ENCODE measurements at places on chromosomes 11 and 22.

DNA sequence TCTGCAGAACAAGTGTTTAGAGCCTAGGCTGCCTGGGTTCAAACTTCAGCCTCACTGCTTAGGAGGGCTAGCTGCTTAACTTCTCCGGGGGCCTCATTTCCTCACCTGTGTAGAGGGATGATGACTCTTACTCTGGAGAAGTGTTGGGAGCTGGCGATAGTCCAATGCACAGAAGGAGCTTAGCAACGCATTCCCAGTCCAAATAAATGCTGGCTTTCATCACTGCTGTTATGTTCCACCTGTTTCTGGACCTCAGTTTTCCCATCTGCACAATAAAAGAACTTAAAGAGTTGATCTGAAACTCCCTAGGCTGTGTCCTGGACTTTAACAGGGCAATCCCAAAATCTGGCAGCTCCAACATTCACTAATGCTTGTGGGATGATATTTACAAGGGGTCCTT lies 337.8 kb downstream of the MIAT start:
- no peak for DNase-seq

- DNase-seq = no peak
These were observed at the start of gene APOC3 for GRCh38 chr11:116829525-116830183. Gene APOC3, plus strand, starts transcription at chr11:116829907. Its CDS starts 676 bp downstream, at chr11:116830583.

DNA sequence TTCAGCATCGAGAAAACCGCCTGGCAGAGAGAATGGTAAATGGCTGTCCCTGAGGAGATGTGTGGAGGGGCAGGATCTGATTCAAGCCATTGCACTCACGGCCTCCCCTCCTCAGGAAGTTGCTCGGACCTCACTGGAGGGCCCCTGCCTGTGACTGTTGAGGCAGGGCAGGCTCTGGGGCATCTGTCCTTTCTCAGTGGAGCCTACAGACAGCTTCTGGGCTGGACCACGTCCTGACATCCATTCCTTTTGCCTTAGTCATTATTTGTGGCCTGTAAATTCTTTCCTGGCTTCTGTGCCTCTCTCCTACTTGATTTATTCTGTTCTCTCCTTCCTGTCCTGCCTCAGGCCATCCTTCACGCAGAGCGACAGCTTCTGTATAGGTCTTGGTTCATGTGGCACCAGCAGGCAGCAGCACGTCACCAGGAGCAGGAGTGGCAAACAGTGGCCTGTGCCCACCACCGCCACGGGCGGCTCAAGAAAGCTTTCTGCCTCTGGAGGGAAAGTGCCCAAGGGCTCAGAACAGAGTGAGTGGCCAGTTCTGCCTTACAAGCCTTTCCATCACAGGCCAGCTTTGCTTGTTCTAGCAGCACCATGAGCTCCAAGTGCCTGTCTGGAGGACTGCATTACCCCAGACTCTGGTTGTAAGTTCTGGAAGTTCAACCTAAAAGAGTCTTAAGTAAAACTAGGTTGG lies 59.6 kb downstream of the PISD start:
- no peak for DNase-seq

- no peak for DNase-seq
These were observed 1152.1 kb downstream of the TBC1D22A start for GRCh38 chr22:47914481-47915097.

DNA sequence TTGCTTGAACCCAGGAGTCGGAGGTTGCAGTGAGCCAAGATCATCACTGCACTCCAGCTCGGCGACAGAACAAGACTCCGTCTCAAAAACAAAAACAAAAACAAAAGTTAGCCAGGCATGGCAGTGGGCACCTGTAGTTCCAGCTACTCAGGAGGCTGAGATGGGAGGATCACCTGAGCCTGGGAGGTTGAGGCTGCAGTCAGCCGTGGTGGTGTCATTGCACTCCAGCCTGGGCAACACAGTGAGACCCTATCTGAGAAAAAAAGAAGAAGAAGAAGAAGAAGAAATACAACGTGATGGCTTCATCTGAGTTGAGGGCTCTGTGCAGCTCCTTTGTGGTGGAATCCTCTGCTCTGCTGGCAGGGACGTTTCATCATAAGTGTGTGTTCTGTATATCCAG lies 10.0 kb upstream of the TNNT3 start:
- peak; percentile 12 for DNase-seq

GRCh38 chr22:37282385-37282677 lies at the start of gene CYTH4:
Gene CYTH4, plus strand, starts transcription at chr22:37282508. Its CDS starts 62 bp downstream, at chr22:37282570.
- DNase-seq = no peak

GRCh38 chr11:70192666-70193410 lies 10.3 kb upstream of the FADD start:
- DNase-seq = no peak

DNA sequence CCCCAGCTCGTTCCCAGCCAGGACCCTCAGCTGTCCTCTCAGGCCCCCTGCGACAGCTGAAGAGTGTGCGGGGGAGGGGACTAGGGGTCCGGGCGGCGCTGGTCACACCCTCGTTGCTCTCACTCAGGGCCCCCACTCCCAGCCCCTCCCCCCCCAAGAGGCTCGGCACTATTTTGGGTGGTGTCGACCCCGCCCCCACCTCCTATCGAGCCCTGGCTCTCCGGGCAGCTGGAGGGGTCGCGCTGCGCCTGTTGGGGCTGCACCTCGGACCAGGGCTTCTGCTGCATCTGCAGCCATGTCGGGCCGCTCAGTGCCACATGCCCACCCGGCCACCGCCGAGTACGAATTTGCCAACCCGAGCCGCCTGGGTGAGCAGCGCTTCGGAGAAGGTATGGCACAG lies at the start of gene HSPB2:
Gene HSPB2 (plus strand): TSS at position 200 of the 400 bp plus-strand sequence. CDS start 96 bp downstream, at position 296.
- DNase-seq = no peak

- no peak for DNase-seq
These were observed 3.7 kb downstream of the SERPIND1 start for GRCh38 chr22:20777420-20778177.

GRCh38 chr11:65817835-65818680 lies 15.7 kb upstream of the SNX32 start:
- DNase-seq = no peak

DNA sequence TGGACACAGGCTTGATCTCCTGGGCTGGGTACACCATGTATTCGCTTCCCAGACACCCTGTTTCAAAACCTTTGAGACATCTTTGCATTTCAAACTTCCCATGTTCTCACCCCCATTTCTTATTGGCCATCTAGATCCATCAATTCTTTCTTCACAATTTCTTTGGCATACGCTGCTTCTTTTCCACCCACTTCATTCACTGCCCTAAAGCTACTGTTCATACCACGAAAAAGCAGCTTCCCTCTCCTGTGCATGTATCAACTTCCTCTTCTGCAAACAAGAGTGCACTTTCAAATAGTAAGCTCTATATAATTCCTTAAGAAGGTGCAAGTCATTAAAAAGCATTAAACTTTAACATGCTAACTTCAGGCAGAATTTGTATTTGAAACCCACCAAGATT lies 21.4 kb downstream of the UVRAG start:
- no peak for DNase-seq

DNA sequence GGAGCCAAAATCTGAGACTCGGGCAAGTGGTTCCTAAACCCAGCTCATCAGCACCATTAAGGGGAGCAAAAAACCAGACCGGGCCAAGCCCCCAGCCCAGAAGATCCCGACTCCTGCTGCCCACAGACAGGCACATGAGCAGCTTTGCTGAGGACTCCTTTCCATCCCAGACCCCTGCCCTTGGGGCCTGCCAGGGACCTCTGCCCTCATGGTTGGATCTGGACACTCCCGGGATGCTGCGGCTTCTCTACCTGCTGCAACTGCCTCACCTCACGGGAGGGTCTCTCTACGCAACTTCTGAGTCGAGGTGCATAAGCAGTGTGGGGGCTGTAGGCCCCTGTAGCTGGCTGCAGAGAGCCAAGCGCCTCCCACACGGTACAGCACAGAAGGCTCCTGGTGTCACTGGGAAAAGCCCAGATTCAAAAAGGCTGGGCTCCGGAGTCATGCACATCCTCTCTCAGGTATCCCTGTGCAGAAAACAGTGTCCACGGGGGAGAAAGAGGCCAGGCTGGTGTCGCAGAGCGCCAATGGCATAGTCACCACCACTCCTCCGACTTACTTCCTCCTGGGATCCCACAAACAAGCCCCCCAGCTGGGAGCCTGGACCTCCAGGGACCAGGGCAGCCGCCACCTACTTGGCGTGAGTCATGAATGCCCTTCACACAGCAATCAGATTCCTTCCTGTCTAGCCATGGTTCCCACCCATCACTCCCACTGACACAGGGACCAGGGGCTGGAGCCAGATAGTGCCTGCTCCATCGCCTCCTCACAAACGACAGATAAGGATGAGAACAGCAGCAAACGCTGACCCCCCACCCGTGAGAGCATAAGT lies 122.1 kb downstream of the BCR start:
- DNase-seq = peak; percentile 69

DNA sequence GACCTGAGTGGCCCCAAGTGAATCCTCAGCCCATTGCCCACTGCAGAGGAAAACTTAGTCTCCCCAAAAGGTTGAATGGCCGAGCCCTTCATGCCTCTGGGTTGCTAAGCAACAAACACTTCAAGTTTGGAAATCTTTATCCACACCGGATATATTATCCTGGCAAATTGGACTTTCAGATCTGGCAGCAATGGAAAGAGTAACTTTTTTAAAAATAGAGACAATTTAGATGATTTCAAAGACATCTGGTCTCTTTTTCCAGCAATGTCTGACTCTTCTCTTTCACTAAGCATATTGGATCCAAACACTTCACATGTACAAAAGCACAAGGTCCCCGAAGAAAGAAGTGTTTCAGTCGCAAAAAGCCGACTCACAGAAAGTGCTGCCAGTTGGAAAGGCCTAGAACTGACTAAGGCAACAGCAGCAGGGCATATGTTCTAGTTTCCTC lies 505.3 kb downstream of the SOX6 start:
- DNase-seq = no peak

DNA sequence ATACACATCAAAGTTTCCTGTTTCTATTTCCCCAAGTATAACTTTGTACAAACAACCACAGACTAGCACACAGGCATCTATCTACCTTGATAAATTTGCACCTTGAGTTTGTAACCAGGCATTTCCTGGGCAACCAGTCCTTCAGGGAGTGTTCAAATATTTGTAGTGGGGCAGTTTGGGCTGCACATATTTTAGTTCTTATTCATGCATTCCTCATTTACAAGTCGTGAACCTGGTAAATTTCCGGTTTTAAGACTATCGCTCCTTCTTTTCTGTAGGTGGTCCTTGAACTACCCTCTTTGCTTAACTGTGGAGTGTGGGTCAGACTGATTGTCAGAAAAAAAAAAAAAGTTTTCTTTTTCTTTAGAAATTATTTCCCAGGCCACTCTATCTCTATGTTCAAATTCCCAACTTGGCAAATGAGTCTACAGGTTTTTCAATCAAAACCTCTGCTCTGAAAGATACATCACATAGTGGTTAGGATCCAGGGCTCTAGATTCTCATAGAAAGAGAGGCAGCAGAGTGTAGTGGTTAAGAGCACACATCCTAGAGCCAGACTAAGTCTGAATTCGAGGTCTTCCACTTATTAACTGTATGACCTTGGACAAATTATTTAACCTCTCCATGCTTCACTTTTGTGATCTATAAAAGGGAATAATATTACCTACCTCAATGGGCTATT lies 201.5 kb downstream of the SOX6 start:
- no peak for DNase-seq

DNA sequence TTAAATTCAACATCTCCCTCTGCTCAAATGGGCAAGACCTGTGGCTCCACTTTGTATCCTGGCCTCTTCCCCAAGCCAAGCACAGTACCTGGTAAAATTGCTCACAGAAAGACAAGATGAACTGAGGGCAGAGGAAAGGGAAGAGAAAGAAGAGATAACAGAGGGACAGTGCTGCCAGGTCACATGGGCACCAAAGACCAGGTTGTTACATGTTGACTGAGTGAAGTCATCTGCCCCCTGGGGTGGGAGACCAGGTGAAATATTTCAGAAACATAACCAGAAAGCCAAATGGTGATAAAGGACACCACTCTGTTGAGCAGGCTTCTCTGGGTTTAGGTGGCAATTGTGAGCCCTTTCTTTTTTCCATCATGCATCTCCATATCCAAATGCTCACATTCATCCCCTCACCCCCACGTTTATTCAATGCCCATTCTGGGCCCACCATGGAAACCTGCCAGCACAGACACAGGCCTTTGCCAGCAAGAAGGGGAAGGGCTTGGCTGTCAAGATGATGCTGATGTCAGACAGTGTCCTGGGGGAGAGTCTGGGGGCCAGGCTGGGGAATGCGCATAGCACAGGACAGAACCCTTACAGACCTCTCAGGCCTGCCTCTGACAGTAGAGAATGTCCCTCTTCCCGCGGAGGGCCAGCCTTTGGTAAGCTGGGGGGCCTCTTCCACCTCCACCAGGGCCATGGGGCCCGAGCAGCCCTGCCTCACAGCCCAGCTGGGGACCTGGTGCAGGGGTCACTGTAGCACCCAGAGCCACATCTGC lies 51.6 kb downstream of the DGCR2 start:
- DNase-seq = no peak

- DNase-seq = no peak
These were observed 174.2 kb downstream of the NTM start for GRCh38 chr11:131544591-131544990.

DNA sequence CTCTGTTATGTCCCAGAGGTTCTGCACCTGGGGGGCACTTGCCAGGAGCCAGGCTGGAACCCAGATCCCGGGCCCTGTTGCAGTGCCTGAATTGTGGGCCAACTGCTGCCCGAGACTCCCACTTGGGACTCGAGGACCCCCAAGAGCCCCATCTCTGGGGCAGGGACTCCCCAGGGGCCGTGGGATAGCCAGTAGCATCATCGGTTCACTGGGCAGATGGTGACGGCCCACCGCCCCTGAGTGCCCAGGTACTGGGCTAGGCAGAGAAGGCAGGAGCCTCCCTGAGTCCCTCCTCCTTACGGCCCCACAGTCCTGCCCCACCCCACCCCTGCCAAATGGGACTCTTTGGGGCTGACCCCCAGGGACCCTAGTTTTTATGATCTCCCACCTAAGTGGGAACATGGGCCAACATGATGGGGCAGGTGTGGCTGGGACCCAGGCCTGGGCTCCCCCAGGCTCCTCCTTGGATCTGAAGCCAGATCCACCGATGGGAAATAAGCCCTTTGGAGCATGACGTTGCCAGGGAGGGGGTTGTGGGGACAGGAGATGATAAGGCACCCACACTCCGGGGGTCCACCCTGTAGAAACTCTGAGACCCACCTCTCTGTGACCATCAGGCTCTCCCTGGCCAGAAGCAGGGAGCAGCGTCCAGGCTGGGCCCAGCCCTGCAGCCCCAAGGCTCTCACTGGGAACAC lies 94.5 kb upstream of the FGF3 start:
- peak; percentile 73 for DNase-seq

GRCh38 chr11:125483592-125483991 lies 12.5 kb downstream of the FEZ1 start:
- no peak for DNase-seq

- DNase-seq = peak; percentile 38
These were observed 10.0 kb downstream of the TAB1 start for GRCh38 chr22:39409516-39410029.
